B cell (primary cell): ENCODE measurements at places on chromosomes 5 and 9. TPM values are rescaled to one million over a fixed set of nuclear protein-coding genes. Genes with fewer than 3 reads are reported as not detected.

DNA sequence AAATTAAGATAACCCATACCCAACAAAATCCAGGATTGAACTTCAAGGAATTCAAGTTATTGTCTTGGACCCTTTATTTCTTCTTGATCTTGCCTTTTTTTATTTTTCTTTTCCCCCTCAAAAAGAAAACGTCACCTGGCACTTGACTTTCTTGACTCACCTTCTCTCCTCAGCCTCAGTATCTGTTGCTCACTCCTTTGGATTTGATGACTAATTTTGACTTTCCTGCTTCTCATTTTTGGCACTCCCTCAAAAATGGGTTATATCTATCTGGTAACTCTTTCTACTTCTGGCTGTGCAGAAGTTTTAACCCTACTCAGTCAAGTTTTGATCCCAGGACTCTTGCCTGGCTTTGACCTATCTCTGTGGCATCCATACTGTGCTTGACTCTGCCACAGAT is 66.6 kb upstream of the SPATA31D4 start:
- no peak overlapping the region for H3K4me3 ChIP-seq
- no peaks in the 10 kb centered on the region for H3K36me3 ChIP-seq
- no peak overlapping the region for H3K27ac ChIP-seq
- H3K4me1 ChIP-seq = no peaks in the 10 kb centered on the region

GMCL2 gene
- not detected in 2 replicates for total RNA-seq

SNCB gene
- not detected in 2 replicates for total RNA-seq

ARHGEF37 gene
- total RNA-seq = 1.1 and 1.7 TPM in 2 replicates

DNA sequence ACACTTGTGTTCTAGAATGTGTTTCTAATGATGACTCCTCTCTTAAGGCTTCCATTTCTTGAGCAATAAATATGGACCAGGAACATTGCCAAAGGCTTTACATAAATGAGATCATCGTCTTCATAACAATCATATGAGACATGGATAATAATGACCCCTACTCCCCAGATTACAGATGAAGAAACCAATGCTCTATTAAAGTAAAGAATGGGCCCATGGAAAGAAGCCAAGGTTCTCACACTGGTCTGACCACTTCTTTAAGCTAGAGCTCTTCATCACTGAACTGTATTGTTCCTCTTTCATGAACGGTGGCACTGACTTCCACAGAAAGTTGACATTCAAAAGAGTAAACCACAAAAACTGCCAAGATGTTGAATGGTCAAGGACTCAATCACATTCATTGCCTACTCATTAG is 65.3 kb downstream of the MARCHF3 start:
- H3K27me3 ChIP-seq = no peaks in the 10 kb centered on the region
- peaks cover 37% of the 10 kb centered on the region for H3K4me1 ChIP-seq
- no peak for DNase-seq
- H3K4me3 ChIP-seq = no peak overlapping the region
- H3K27ac ChIP-seq = no peak overlapping the region

DNA sequence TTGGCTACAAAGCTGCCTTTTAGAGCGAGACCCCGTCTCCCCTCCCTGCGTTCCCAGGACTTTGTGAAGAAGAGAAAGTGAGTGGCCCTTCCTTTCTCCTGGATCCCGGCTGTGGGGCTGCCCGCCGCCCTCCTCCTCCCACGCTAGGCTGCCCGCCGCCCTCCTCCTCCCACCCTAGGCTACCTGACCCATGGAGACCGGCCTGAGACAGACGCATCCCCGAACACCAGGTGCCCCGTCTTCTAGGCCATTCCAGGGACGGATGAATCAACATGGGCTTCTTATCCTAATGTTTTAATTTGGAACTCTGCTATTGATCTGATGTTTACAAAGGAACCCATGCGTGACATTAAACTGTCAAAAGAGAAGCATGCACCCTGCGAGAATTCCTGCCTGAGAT is 117.3 kb upstream of the LPCAT1 start:
- peaks cover 32% of the 10 kb centered on the region for H3K27me3 ChIP-seq
- no peak overlapping the region for H3K4me3 ChIP-seq
- no peaks in the 10 kb centered on the region for H3K36me3 ChIP-seq
- H3K4me1 ChIP-seq = peaks cover 10% of the 10 kb centered on the region

SLCO6A1 gene
- total RNA-seq = not detected in 2 replicates

- DNase-seq = peak; percentile 78
- no peaks in the 10 kb centered on the region for H3K27me3 ChIP-seq
- no peaks in the 10 kb centered on the region for H3K36me3 ChIP-seq
- peak overlapping the region; percentile 48 for H3K4me3 ChIP-seq
- H3K27ac ChIP-seq = peak overlapping the region; percentile 94
Observed at GRCh38 chr9:72305102-72305546, 59.9 kb downstream of the ZFAND5 start.

DNA sequence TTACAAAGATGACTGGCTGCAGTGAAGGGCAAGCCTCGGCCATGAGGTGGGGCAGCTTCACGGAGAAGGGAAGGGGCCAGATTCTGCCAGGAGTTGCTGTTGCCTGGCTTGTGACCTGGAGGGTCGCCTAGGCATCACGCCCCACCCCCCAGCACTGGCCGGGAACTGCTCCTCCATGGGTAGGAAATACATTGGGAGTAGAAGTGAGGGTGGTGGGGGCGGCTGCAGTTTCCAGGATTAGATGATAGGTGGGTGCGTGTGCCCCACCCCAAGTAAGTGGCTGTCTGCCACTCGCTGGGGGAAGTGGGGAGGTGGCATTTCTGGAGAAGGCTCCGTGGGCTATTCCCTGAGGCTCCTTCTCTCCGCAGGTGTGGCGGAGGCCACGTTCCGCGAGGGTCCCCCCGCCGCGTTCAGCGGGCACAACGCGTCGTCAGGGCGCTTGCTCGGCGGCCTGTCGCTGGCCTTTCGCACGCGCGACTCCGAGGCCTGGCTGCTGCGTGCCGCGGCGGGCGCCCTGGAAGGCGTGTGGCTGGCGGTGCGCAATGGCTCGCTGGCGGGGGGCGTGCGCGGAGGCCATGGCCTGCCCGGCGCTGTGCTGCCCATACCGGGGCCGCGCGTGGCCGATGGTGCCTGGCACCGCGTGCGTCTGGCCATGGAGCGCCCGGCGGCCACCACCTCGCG is 16.9 kb downstream of the CRB2 start:
- no peak for DNase-seq
- no peak overlapping the region for H3K27ac ChIP-seq
- H3K4me1 ChIP-seq = no peaks in the 10 kb centered on the region
- no peak overlapping the region for H3K4me3 ChIP-seq
- peaks cover 44% of the 10 kb centered on the region for H3K27me3 ChIP-seq
- H3K36me3 ChIP-seq = no peaks in the 10 kb centered on the region

DNA sequence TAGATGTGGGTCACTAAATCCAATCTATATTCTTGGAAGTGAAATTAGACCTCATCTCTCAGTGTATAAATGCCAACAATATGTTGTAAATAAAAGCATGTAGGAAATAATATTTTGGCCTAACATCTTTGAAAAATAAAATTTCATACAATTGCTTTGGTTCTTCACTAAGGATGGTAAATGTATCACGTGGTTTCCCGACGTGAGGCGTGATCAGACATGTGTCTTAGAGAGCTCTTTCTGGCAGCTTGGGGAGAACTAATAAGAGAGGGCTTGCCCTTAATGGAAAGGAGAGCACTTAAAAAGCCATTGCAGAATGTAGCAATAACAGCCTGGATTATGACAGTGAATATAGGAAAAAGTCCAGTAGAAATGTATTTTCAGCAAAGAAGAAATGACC is 602.6 kb downstream of the CDH12 start:
- H3K27me3 ChIP-seq = no peaks in the 10 kb centered on the region
- H3K4me1 ChIP-seq = no peaks in the 10 kb centered on the region
- H3K4me3 ChIP-seq = no peak overlapping the region
- no peaks in the 10 kb centered on the region for H3K36me3 ChIP-seq

DAPK1 gene
- total RNA-seq = 0.92 and 2.8 TPM in 2 replicates

PCAT7 gene
- total RNA-seq = not detected in 2 replicates

LCN1 gene
- total RNA-seq = not detected in 2 replicates

GRCh38 chr9:105339849-105340248 is 95.4 kb downstream of the SLC44A1 start:
- no peaks in the 10 kb centered on the region for H3K4me1 ChIP-seq
- no peak overlapping the region for H3K27ac ChIP-seq
- DNase-seq = no peak

GRCh38 chr9:130189840-130190239 is 17.6 kb downstream of the NCS1 start:
- H3K36me3 ChIP-seq = no peaks in the 10 kb centered on the region
- DNase-seq = no peak
- no peaks in the 10 kb centered on the region for H3K27me3 ChIP-seq
- no peak overlapping the region for H3K4me3 ChIP-seq
- no peaks in the 10 kb centered on the region for H3K4me1 ChIP-seq

GRCh38 chr5:149809931-149810691 is 80.0 kb downstream of the PPARGC1B start:
- no peak overlapping the region for H3K4me3 ChIP-seq
- no peak overlapping the region for H3K27ac ChIP-seq
- peaks cover 5% of the 10 kb centered on the region for H3K4me1 ChIP-seq

- H3K4me3 ChIP-seq = no peak overlapping the region
- H3K36me3 ChIP-seq = no peaks in the 10 kb centered on the region
- no peaks in the 10 kb centered on the region for H3K27me3 ChIP-seq
- no peaks in the 10 kb centered on the region for H3K4me1 ChIP-seq
- no peak for DNase-seq
Observed at GRCh38 chr5:80348171-80348570, 28.4 kb downstream of the SPZ1 start.

DNA sequence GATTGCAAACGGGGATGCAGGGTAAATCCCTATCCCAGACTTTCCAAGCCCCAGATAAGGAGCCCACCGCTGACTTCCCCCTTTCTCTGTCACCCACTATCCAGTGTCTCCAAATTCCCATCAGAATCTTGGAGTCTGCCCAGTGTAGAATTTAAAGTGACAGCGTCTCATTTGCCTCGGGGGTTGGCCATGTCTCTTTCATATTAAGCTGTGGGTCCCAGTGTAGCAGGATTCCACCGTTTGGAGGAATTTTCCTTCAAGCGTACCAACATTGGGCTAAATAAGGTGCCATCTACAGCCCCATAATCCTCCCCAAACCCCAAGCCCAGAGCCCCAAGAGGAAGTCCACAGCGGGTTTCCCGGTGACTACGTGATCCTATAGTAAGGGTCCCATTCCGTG is 1.1 kb downstream of the BRINP1 start:
- DNase-seq = no peak
- H3K4me1 ChIP-seq = no peaks in the 10 kb centered on the region
- no peaks in the 10 kb centered on the region for H3K36me3 ChIP-seq
- no peaks in the 10 kb centered on the region for H3K27me3 ChIP-seq
- no peak overlapping the region for H3K4me3 ChIP-seq

- H3K4me1 ChIP-seq = peaks cover 20% of the 10 kb centered on the region
- H3K36me3 ChIP-seq = no peaks in the 10 kb centered on the region
- no peak for DNase-seq
- H3K27me3 ChIP-seq = no peaks in the 10 kb centered on the region
- H3K4me3 ChIP-seq = no peak overlapping the region
- no peak overlapping the region for H3K27ac ChIP-seq
Observed at GRCh38 chr5:59760785-59761348, 132.7 kb downstream of the PDE4D start.

NANS gene
- 14.9 and 15.3 TPM in 2 replicates for total RNA-seq

- DNase-seq = peak; percentile 56
- no peaks in the 10 kb centered on the region for H3K27me3 ChIP-seq
- H3K27ac ChIP-seq = no peak overlapping the region
- H3K36me3 ChIP-seq = no peaks in the 10 kb centered on the region
- no peaks in the 10 kb centered on the region for H3K4me1 ChIP-seq
Observed at GRCh38 chr5:95664204-95664786, 17.7 kb downstream of the RFESD start.

MARCHF3 gene
- 35.0 and 42.2 TPM in 2 replicates for total RNA-seq

AJM1 gene
- total RNA-seq = 2.3 and 2.9 TPM in 2 replicates

TMEM171 gene
- not detected in 2 replicates for total RNA-seq

- H3K27ac ChIP-seq = no peak overlapping the region
- DNase-seq = no peak
- no peaks in the 10 kb centered on the region for H3K36me3 ChIP-seq
- H3K4me1 ChIP-seq = no peaks in the 10 kb centered on the region
- no peaks in the 10 kb centered on the region for H3K27me3 ChIP-seq
- no peak overlapping the region for H3K4me3 ChIP-seq
Observed at GRCh38 chr9:95810814-95811213, 64.7 kb upstream of the ERCC6L2 start.

DNA sequence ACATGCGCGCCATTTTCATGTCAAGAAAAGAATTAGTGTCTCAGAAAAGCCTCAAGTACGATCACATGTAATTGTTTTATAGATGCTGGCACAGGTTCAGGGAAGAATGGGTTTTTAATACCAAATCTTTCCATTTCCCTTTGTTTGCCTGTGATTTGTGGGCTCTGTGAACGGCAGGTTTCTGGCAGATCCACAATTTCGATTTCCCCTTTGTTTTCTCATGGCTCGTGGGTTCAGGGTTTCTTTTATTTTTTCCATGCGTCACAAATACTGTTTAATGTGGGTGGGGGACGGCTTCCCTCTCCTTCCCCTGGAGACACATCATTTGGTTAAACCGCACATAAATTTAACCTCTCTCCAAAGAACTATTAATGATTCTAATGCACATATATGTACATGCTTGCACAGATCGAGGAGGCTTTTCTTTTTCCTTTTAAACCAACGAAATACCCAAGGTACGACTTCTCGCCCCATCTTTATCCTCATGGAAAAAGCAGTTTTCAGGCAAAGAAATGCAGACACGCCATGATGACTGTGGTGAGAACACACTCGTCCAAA is 195.9 kb downstream of the SLIT3 start:
- H3K27ac ChIP-seq = no peak overlapping the region
- no peaks in the 10 kb centered on the region for H3K4me1 ChIP-seq
- H3K36me3 ChIP-seq = no peaks in the 10 kb centered on the region
- H3K4me3 ChIP-seq = no peak overlapping the region

GRCh38 chr5:32583582-32584232 is 1.6 kb upstream of the SUB1 start:
- peaks cover 4% of the 10 kb centered on the region for H3K36me3 ChIP-seq
- H3K27me3 ChIP-seq = no peaks in the 10 kb centered on the region
- H3K27ac ChIP-seq = peak overlapping the region; percentile 55

LCN9 gene
- total RNA-seq = not detected in 2 replicates

DNA sequence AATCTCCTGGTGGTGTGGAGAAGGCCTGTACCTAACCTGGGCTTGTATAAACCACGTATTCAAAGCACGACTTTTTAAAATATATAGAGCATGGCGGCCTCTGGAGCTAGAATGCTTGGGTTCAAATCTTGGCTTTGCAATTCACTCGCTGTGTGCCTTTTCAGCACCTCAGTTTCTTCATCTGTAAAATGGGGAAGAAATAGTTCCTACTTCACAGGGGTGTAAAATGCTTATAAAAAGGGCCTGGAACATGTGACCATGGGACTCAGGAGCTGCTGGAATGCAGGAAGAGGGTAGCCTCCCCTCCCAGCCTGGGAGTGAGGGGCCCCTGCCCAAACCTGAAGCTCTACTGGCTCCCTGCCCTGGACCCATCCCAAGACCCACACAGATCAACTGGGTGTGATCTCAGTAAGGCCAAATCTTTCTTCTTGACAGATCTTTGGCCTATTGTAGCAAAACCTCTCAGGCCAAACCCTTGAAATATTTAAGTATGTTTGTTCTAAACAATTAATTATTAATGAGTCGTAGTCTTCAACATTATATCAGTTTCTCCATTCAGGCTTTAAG is 269.0 kb downstream of the ZSWIM6 start:
- DNase-seq = no peak
- no peak overlapping the region for H3K4me3 ChIP-seq
- peaks cover 3% of the 10 kb centered on the region for H3K27me3 ChIP-seq
- H3K27ac ChIP-seq = no peak overlapping the region
- H3K4me1 ChIP-seq = no peaks in the 10 kb centered on the region
- no peaks in the 10 kb centered on the region for H3K36me3 ChIP-seq

- H3K4me1 ChIP-seq = peaks cover 7% of the 10 kb centered on the region
- DNase-seq = no peak
- H3K27me3 ChIP-seq = no peaks in the 10 kb centered on the region
- H3K27ac ChIP-seq = no peak overlapping the region
- no peaks in the 10 kb centered on the region for H3K36me3 ChIP-seq
Observed at GRCh38 chr5:17340819-17341218, 123.4 kb downstream of the BASP1 start.

GRCh38 chr9:113990975-113991471 is 87.1 kb downstream of the AMBP start:
- no peak overlapping the region for H3K4me3 ChIP-seq
- no peaks in the 10 kb centered on the region for H3K36me3 ChIP-seq
- no peak for DNase-seq
